Hair follicular keratinocyte (primary cell): ENCODE measurements at places on chromosomes 3 and 15. TPM values are rescaled to one million over a fixed set of nuclear protein-coding genes. Genes with fewer than 3 reads are reported as not detected.

SERP1 gene
- 309 and 341 TPM in 2 replicates for total RNA-seq

PRTG gene
- total RNA-seq, result under 0.01 TPM in 1 of 2 replicates, not detected in the other

TMEM266 gene
- not detected in 2 replicates for total RNA-seq

CD200R1 gene
- total RNA-seq, result 1.2 TPM in 1 of 2 replicates, not detected in the other

ZIC4 gene
- total RNA-seq, result not detected in 2 replicates

ADAMTS9 gene
- total RNA-seq, result 0.08 TPM in 1 of 2 replicates, not detected in the other

ARIH1 gene
- total RNA-seq, result 32.1 and 34.1 TPM in 2 replicates

TIGIT gene
- total RNA-seq, result not detected in 2 replicates

ANKUB1 gene
- total RNA-seq, result 0.04 and 0.31 TPM in 2 replicates

MORC1 gene
- not detected in 2 replicates for total RNA-seq

TEX55 gene
- total RNA-seq, result not detected in 2 replicates

ATP13A5 gene
- not detected in 2 replicates for total RNA-seq

C15orf62 gene
- not detected in 2 replicates for total RNA-seq

CLDN16 gene
- not detected in 2 replicates for total RNA-seq

TMIE gene
- 0.38 TPM in 1 of 2 replicates, not detected in the other for total RNA-seq

CD80 gene
- total RNA-seq, result not detected in 2 replicates

CNTN3 gene
- 0.23 and 1.9 TPM in 2 replicates for total RNA-seq

CCDC191 gene
- total RNA-seq, result 0.91 and 1.8 TPM in 2 replicates

SGO1 gene
- 2.7 and 8.8 TPM in 2 replicates for total RNA-seq

CPNE4 gene
- not detected in 2 replicates for total RNA-seq

NR1I2 gene
- 0.08 TPM in 2 replicates for total RNA-seq

ANO10 gene
- total RNA-seq, result 20.6 and 27.8 TPM in 2 replicates

COL8A1 gene
- 56.4 and 65.6 TPM in 2 replicates for total RNA-seq

CCDC33 gene
- total RNA-seq, result not detected in 2 replicates

ALDH1A3 gene
- total RNA-seq, result 1,053 and 2,778 TPM in 2 replicates

RHOV gene
- total RNA-seq, result 0.65 and 1.6 TPM in 2 replicates

COLQ gene
- total RNA-seq, result 0.08 and 0.16 TPM in 2 replicates

FGD5 gene
- not detected in 2 replicates for total RNA-seq

CFAP100 gene
- not detected in 2 replicates for total RNA-seq

MOBP gene
- not detected in 2 replicates for total RNA-seq

CASR gene
- total RNA-seq, result not detected in 2 replicates

CFAP20DC gene
- 7.3 and 10.0 TPM in 2 replicates for total RNA-seq

ADGRG7 gene
- not detected in 2 replicates for total RNA-seq

RHCG gene
- 15.5 and 22.8 TPM in 2 replicates for total RNA-seq
